ENCODE measurements at places on chromosomes 3 and 15.

DNA sequence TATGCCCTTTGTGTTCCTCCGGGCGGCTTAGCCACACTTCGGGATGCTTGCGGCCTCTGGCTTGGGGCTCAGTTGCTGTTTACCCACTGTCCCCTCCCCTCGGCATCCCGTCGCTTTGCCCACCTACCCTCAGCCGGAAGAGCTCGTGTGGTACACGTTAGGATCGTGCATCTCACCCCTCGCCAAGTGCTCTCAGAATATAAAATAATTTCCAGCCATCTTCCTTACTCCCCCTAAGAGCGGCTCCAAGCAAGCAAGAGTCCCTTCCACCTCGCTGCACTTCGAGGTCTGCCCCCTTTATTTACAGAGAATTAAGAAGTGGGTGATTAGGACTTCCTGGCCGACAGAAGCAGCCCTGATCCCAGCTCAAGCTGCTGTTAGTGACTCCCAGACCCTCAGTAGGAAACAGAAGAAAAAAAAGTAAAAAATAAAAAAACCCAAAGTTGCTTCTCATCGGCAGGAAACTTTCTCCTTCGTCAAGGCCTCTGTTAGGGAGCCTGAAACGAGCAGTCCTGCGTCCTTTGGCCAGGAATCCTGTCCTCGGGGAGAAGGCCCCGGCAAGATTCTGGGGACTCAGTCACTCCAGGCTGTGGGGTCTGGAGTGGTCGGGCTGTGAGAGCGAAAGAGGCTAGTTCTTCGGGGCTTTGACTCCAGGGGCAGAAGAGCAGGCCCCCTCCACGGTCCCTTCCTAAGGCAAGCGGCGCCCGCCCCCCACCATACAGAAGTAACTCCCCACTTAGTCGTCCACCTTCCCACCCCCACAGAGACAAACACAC, 3.0 kb downstream of the MEIS2 start:
- no peak for DNase-seq

GRCh38 chr3:122183893-122184590, 574 bp downstream of the CASR start:
- DNase-seq = no peak

- DNase-seq = peak; percentile 12
Observed at GRCh38 chr3:70736009-70736408, 423.6 kb upstream of the MDFIC2 start.

- no peak for DNase-seq
Observed at GRCh38 chr3:66831931-66832330, 166.2 kb upstream of the KBTBD8 start.

- DNase-seq = no peak
Observed at GRCh38 chr3:536417-536813, 339.9 kb downstream of the CHL1 start.

- no peak for DNase-seq
Observed at GRCh38 chr15:33068007-33068481, 126.5 kb downstream of the FMN1 start.

DNA sequence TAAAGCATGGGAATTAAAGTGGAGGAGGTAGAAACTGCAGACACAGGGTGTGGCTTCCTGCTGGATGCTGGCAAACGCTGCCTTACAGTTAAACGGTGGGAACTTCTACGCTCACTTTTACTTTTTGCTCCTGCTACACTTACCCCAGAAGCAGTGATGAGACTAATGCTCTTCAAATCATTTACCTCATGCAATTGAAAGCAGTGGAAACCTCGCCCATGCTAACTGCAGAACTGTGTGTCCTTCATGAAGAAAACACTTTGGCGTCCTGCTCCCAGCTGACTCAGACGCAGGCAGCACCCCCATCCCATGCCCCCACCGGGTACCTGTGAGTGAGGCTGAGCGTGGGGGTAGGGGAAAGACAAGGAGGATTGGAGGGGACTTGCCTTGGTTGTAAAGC, 31.8 kb downstream of the UPK1B start:
- DNase-seq = no peak

DNA sequence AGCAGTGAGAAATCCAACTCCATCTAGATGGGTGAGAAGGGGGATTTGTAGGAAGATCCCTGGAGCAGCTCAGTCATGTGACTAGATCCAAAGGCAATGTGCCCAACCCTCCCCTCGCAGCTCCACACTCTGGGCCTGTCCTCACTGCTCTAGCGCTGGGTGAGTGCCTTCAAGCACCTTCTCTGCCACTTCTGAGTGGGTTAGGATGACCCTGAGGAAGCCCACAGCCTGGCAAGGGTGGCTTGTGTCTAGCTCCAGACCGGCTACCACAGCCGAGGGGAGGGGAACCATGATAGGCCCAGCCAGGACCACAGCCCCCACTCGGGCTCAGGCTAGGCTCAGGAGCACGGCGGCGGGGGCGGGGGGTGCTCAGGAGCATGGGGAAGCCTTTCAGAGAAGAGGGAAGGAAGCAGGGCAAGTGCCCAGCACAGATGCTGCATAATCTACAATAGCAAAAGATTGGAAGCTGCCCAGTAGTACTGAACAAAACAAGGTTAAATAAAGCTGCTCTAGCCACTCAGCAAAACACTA, 1.7 kb downstream of the SPATA12 start:
- no peak for DNase-seq

DNA sequence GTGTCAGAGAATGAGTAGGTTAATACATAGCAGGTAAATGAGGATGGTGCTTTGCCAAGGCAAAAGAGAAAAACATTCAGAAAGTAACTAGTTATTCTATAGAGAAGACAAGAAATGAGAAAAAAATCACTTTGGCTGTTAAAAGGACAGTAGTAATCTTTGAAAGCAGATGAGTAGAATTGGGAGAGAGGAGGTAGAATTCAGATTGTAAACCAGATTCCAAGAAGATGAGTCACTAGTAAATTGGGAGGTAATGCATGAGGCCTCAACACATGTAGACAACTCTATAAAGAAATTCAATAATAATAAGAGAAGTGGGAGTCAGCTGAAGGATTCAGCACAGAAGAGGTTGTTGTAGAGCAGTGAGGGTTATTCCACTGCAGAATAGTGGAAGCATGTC, 81.4 kb downstream of the MBNL1 start:
- peak; percentile 71 for DNase-seq

DNA sequence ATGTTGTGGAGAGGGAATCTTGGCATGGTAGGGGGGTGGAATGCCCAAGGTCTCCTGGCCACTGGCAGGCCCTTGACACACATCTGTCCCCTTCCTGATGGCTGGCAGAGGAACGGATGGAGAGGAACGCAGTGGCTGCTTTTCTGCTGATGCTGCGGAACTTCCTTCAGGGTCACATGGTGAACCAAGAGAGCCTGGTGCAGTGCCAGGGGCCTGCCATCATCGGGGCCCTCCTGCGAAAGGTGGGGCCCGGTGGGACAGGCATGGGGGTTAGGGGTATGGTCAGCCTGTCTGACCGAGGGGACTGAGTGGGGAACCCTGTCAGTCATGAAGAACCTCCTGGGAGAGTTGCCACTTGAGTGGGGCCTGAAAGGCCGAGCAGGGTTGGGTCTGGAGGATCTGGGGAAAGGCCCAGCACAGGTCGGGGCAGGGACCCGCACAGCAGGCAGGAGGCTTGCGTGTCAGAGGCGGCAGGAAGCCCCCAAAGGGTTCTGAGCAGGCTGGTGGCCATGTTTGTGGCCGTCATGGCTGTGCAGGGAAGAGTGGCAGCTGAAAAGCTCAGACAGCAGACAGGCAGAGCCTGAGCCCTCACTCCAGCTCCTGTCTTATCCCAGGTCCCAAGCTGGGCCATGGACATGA, 18.1 kb downstream of the NBEAL2 start:
- no peak for DNase-seq

GRCh38 chr3:115804713-115805119, 181.4 kb downstream of the GAP43 start:
- peak; percentile 88 for DNase-seq

- DNase-seq = peak; percentile 55
Observed at GRCh38 chr3:187640569-187641059, 29.6 kb downstream of the SST start.

DNA sequence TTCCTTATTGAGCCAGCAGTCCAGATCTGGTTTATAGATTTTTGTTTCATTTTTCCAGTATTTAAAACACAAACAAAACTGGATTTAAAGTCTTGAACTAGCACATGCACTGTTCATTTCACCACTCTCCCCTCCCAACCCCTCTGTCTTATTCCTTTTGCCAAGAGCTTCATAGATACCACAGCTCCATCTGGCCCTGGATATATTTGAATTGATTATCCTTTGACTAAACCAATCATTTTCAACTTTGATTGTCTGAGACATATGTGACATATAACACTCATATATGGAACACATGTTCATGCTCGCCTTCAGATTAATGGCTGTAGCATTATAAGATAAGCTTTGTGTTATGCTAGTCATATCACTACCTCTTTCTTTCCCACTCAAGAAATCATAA, 376.6 kb upstream of the NAALADL2 start:
- DNase-seq = no peak

DNA sequence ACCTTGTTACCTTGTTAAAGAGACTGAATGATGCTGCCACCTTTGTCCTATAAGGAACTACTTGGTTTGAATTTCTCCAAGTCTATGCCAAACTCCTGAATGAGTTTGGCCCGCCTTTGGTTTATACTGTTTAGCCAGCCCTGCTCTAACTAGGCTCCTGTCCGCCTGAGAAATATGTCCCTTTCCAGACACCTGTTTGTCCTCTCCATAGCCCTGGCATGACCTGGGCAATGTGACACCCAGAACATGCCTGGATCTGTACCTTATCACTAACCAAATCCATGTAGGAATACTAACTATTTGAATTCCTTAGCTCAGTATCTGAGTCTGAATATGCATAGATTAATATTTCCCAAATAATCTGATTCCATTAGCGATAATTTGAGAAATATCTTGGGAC, 24.4 kb upstream of the TMC3 start:
- no peak for DNase-seq

DNA sequence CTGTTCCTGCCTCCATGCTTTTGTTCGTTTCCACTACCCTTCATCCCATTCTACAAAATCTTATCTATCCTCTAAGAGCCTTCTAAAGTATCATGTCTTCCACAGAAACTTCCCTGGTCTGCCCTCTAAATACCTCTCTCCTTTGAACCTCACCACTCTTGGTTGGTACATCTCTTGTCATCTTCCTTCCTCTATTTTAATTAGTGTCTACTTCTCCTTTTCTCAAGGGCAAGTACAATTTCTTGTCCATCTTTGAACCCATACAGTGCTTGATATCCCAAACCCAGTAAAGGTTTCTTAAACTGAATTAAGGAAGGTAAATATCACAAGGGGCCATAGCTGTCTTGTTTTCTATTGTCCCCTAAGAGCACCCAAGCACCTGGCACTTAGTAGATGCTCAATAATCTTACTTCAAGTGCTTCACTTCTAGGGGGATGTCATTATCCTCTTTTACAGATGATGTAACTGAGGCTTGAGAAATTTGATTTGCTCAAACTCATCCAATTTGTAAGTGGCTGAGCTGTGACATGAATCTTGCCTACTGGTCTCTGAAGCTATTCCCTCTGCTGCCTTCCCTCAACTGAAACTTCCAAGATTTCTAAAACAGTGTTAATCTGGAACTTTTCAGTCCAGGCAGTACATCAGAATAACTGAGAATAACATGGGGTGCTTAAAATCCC, 2.6 kb upstream of the DAPK2 start:
- no peak for DNase-seq

DNA sequence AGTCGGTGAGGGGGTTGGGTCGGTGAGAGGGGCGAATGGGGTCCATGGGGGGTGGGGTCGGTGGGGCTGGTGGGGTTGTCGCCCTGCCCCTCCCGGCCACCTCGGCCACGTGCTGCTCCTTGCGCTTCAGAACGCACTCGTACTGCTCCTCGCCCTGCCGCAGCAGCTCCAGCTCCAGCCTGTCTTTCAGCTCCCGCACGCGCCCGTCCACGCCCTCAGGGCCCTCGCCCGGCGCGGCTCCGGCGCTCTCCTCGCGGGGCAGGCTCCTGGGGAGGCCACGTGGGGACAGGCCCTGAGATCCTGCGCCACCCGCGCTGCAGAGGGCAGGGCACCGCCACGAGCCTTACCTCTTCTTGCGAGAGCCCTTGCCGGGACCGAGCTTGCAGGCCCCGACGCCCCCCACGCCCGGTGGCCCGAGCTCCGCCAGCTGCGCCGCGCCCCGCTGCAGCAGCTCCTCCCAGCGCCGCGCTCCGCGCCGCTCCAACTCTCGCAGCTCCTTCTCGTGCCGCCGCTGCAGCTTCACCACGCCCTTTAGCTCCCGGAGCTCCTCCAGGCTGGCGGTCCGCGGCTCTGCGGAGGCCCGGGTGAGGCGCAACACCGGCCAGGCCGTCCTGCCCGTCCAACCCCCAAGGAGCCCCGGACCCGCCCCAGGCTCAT, 8.2 kb upstream of the ANKRD63 start:
- peak; percentile 39 for DNase-seq

GRCh38 chr3:36837089-36837488, 72.7 kb upstream of the DCLK3 start:
- DNase-seq = no peak

- DNase-seq = peak; percentile 29
Observed at GRCh38 chr3:194739498-194740284, 54.0 kb downstream of the FAM43A start.

DNA sequence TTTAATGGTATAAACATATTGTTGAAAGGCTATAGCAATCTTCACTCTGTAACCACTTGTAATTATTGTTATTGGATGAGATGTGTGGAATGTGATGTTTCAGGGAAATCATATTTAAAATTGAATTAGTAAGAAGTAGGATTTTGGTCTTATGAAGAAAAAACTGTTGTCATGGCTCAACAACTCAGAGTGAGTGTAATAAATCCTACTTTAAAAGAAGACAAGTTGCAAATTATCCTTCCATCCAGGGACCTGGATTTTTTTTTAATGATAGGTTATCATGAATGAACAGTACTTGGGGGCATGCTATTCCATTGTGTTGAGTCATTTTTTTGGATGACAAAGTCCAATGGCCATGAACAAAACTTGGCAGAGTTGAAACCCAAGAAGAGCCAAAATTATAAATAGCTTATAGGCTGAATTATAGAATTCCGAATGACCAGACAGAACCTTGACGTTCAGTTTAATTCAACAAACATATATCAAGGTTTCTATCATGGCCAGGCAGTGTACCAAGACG, 625.5 kb upstream of the ZNF717 start:
- DNase-seq = no peak

DNA sequence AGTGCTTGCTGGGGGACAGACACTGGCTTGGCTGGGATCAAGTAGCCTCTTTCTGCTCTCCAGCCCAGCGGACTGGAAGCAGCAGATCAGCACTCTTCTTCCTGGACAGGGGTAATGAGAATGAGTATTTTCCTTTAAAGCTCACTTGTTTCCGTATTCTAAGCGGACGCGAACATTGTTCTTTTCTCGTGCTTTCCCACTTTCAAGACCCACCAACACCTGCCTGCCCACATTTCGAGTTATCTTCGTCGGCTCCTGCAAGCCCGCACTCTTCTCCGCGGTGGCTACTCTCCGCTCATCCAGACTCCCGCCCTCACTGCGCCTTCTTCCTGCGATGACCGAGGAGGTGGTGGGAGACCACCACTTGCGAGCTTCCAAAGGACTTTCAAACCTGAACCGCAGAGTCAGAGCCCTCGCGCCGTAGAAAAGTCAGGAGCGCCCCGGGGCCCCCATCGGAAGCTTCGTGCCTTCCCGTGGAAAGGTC, 1.6 kb upstream of the PPM1L start:
- DNase-seq = peak; percentile 38

GRCh38 chr3:141095546-141095937, 44.4 kb downstream of the SPSB4 start:
- no peak for DNase-seq

- DNase-seq = no peak
Observed at GRCh38 chr15:42088801-42089640, 5.3 kb downstream of the PLA2G4D start.

- DNase-seq = no peak
Observed at GRCh38 chr15:38148471-38148870, 104.2 kb upstream of the SPRED1 start.
